ENCODE measurements at places on chromosomes 4 and X.

GRCh38 chrX:57905141-57905540, 5.1 kb downstream of the ZXDA start:
- no peak for DNase-seq

GRCh38 chr4:3047464-3048286, 26.7 kb downstream of the HTT-AS start:
- peak; percentile 86 for DNase-seq

GRCh38 chr4:86280246-86280645, 79.6 kb downstream of the MAPK10 start:
- no peak for DNase-seq

GRCh38 chr4:56727150-56727549, 46.1 kb upstream of the HOPX start:
- no peak for DNase-seq
